ENCODE measurements at places on chromosomes 4 and X.
A peak's percentile ranks its signal among the peaks of the same experiment; 100 is the strongest.

DNA sequence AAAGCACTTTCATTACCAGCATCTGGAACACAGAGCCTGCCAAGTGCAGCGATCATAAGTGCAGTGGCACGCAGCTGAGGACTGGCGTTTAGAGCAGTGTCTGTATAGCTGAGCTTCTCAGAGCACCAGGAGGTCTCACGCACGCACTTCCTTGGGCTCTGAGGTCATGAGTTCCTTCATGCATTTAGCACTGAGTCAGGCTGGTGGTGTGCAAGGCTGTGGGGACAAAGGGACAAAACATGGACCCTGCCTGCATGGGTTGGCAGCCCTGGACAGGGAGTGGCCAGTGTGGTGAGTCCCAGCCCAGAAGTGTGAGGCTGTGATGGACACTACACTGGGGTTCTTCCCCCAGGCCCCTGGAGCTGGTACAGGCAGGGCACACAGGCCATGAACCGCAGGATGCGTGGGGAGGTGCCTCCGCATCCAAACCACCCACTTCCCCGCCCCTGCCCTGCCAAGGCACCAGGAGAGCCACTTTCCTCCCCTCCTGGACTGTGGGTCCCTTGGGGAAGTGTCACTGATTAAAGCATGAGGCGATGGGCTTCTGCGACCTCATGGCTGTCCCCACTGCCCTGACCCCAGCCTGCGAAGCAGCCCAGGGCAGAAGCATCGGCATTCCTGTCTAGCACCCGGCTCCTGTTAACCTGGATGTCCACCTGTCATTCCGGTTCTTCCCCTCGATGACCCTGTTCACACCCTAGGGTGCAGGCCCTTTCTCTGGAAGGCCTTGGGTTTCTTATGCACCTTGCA is 37.2 kb upstream of the GPR78 start:
- peak; percentile 77 for DNase-seq

DNA sequence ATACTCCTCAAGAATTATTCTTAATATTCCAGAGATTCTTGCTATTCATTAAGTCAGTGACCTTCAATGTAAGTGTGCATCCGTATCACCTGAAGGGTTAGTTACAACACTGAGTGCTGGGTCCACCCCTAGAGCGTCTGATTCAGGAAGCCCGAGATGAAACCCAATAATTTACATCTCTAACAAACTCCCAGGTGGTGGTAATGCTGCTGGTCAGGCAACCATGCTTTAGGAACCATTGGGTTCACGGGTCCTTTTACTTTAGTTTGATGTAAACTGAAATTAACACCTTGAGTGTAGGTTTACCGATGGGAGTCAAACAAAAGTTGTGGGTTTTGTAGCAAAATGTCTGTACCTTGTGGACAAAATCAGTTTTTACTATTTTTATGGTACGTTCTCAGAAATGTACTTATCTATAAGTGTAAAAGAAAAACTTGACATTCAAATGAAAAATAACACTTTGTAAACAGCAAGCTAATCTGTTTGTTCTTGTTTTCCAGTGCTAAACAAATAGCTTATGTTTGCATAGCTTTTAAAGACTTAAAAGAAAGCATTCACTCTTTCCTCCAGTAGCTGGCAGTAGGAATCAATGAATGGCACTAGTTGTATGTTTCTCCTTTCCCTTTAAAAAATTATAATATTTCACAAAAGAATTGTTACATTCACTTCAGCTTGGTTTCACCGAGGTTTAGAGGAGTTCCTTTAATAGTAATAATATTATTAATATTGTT is 32.7 kb downstream of the ACE2 start:
- no peak for DNase-seq

DNA sequence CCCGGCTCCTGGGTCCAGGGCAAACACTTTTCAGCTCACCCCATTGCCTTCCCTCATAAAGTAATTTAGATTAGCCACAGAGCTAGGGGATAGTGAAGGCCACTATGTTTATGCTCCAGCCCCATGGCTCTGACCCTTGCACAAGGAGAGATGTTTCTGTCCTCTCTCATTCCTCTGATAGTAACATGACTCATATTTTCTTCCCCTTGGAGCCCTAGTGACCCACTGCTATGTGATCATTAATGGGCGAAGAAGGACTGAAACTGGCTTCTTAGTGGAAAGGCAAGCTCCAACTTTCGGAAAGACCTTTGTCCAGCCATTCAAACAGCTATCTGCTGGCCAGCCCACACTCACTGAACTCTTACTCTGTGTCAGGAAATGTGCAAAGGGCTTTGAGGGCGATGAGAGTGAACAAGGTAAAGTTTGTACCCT is 12.3 kb downstream of the CLDN2 start:
- no peak for DNase-seq

- peak; percentile 87 for DNase-seq
These were observed 109.5 kb upstream of the MYOZ2 start for GRCh38 chr4:119025916-119026661.

- DNase-seq, result peak; percentile 9
These were observed 78.2 kb downstream of the IL21 start for GRCh38 chr4:122542411-122543236.

DNA sequence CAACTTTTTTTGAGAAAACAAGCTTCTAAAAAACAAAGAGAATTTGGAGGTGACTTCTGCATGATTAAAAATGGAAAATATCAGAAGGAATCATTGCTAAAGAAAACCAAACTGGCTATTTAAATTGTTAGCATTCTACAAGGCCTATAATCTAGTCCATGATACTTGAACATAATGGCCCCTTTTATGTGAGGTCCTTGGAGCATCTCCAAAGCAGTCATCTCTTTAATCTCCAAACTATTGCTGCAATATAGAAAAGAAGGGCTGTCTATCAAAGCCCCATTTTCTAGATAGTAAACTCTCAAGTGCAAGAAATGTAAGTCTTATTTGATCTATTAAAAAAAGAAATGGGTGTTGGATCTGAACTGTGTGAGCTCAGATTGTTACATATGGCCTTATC is 615.1 kb downstream of the CENPC start:
- no peak for DNase-seq

GRCh38 chr4:76105652-76106051 is 31.1 kb downstream of the ART3 start:
- DNase-seq, result no peak

- DNase-seq, result peak; percentile 75
These were observed 37.1 kb upstream of the HERC6 start for GRCh38 chr4:88341227-88342192.

- DNase-seq, result peak; percentile 71
These were observed 72.9 kb upstream of the ENOX2 start for GRCh38 chrX:130975947-130976346.

- DNase-seq, result no peak
These were observed 24.0 kb downstream of the ABCB7 start for GRCh38 chrX:75131973-75132627.

DNA sequence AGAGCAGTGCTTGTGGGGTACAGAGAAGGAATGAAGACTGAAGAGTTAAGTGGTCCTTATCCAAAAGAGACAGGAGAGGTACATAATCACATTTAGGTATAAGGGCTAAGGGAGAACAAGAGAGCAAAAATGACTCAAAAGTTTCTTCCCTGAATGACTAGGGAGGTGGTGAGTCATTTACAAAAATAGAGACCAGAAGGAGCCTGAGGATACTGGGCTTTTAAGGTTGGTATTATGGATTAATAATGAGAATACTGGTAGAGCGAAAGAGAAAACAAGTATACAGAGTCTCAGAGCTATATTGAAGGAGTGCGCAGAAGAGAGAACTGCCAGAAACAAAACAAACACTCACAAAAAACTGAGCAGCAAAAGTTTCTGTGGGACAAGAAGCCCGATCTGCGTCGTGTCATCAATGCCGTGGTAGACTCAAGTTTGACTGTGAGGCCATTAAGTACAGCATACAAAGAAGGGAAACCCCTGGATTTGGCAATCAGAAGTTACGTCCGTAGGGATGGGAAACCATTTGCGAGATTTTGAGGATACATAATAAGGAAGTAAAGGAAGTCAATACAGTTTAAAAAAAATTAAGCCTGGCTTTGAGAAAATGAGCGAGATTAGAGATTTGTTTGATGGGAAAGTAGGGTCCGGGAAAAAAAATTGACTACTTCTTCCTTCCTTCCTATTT is 129.1 kb upstream of the STIM2 start:
- no peak for DNase-seq

- no peak for DNase-seq
These were observed 29.9 kb downstream of the HMX1 start for GRCh38 chr4:8841678-8842268.

DNA sequence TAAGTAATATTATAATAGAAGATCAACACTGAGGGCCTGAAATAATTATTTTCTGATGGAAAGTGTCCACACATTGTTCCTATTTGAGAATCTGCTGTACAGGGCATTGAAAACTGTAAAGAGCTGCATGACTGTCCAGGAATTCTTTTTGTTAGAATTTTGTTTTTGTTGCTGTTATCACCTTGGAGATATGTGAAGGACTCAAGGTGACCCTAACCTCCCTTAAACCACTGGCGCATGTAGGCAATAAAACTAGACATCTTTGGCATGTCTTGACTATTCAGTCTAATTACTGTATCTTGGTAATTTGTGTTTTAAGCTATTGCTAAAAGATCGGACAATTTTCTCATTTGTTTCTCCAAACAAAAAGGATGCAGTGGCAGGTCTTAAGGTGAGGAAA is 55.5 kb upstream of the SMIM10 start:
- DNase-seq, result no peak

- peak; percentile 52 for DNase-seq
These were observed 886 bp downstream of the DCLK2 start for GRCh38 chr4:150079081-150079581.

DNA sequence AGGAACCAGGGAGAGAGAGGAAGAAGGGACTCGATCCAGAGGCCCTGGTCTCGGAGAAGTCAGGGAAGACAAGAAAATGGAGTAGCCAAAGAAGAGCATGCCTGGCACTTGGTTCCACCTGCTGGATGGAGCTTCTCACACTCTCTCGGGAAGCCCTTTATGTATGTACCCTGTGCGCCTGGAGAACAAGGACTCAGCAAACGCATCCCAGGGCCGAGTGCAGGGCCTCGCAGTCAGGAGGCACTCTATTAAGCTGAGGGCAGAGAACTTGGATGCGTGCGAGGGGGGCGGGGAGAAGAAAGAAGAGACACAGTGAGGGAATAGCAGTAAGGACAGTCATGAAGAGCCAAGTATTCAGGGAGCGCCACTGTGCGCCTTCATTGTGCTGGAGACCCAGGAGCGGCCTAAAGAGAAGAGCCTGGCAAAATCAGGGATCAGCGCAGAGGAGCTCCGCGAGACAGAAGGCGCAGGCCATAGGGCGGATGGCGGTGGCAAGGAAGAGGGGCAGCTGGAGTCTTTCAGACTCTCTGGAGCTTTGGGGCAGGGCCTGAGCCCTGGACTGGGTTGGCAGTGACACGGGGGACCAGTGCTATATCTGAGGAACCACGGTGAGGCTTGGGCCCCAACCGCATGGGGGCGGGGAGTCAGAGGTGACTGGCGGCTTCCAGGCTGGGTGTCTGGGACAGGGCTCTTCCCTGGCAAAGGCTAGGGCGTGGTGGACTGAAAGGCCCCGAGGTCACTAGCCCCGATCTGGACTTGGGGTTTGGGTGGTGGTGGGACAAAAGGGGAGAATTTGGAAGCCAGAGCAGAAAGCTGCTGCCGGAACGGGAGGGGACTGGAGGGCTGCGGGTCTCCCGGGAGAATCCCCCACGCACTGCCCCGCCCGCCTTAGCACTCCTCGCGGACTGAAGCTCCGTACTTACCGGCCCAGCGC is 1.9 kb upstream of the SEPTIN6 start:
- no peak for DNase-seq

- peak; percentile 88 for DNase-seq
These were observed 42.1 kb upstream of the MAGEA4 start for GRCh38 chrX:151870602-151871001.

GRCh38 chrX:150655788-150656187 is 37.4 kb upstream of the MTMR1 start:
- no peak for DNase-seq

DNA sequence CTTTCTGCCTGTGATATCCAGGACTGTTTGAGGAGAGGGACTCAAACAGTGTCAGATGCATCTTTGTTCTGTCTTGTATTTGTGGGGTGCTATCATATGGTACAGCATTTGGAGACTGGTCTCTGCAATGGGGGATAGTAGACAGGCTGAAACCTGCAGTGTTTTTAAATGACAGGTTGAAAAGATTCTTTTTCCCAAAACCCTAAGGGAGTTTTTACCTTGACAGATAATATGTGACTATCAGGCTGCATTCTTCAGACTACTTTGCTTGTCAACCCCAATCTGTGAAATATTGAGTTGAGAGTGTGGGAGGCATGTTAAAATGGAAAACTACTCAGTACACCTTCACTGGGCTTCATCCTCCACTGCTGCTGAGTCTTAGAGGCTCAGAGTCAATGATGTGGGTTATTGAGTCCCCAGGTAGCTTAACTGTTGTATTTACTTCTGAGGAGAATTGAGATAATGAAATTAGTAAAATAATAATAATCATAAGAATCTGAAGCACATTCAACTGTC is 274.9 kb downstream of the GASK1B start:
- DNase-seq, result no peak

DNA sequence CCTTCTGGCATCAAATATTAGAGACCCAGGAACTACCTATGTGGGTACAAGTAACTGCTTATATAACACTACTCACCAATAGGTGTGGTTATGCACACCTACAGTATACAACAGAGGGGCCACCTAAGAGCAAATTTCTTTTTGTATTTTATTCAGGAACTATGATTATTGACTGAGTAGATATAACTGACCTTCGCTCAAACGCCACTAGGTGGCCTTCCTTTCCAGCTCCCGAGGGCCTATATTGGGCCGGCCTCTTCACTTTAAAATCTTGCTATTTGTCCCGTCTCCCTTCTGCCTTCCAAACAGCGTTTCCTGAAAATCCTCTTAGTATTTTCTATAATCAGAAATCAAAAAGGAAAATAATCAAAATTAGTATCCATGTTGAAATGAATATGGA is 19.9 kb upstream of the PABPC5 start:
- DNase-seq, result peak; percentile 1
